ENCODE measurements at places on chromosomes 3 and 15. TPM values are rescaled to one million over a fixed set of nuclear protein-coding genes. Genes with fewer than 3 reads are reported as not detected.

GRCh38 chr3:113297287-113297686 lies 85.9 kb downstream of the BOC start:
- no peaks in the 10 kb centered on the region for H3K4me1 ChIP-seq
- no peak overlapping the region for H3K27ac ChIP-seq
- no peak for DNase-seq
- H3K27me3 ChIP-seq = no peaks in the 10 kb centered on the region

GRCh38 chr15:52010633-52011595 lies 8.1 kb upstream of the MAPK6 start:
- no peak overlapping the region for H3K27ac ChIP-seq
- H3K36me3 ChIP-seq = no peaks in the 10 kb centered on the region
- H3K27me3 ChIP-seq = no peaks in the 10 kb centered on the region
- peaks cover 2% of the 10 kb centered on the region for H3K4me1 ChIP-seq

The LIPC gene
- 4.0 TPM for total RNA-seq

GRCh38 chr15:74470631-74471395 lies 9.9 kb upstream of the UBL7 start:
- H3K36me3 ChIP-seq = no peaks in the 10 kb centered on the region
- H3K4me3 ChIP-seq = no peak overlapping the region
- H3K27me3 ChIP-seq = no peaks in the 10 kb centered on the region
- no peak overlapping the region for H3K27ac ChIP-seq

- H3K4me1 ChIP-seq = no peaks in the 10 kb centered on the region
- H3K36me3 ChIP-seq = no peaks in the 10 kb centered on the region
- H3K27me3 ChIP-seq = no peaks in the 10 kb centered on the region
Measured at GRCh38 chr3:5663601-5664000, 476.1 kb downstream of the EDEM1 start.

The WDR72 gene
- not detected for total RNA-seq
